ENCODE measurements at places on chromosomes 7 and 10. TPM values are rescaled to one million over a fixed set of nuclear protein-coding genes. Genes with fewer than 3 reads are reported as not detected.

DNA sequence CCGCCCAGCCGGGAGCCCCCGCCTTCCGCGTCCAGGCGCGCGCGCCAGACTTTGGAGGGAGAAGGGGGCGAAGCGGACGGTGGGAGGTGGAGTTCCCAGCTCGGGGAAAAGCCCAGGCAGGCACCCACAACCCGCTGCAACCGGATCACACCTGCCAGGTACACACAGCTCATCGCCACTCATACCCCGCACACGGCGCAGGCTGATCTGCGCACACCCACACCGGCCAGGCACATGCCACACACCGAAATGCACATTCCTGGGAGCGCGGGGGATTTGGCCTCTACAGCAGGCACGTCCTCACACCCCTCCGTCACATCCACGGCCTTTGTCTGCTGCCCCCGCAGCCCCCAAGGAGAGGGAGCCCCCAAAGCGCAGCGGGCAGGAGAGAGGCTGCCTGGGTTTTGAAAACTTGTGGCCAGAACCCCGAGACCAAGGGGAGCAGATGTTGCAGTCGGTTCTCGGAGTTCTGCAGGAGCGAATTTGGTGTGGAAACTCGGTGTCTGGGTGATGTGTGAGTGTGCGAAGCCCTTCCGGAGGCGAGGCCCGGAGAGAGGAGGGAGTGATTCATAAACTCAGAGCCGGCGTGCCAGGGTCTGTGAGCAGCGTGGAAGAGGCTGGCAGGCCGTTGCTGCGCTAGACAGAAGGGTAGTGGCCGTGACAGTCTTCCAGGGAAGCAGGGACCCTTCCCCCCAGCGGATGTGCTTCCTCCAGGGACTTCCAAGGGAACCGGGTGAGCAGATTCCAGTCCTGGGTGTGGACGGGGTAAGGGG lies 734 bp downstream of the CHST3 start:
- DNase-seq: no peak

The XRCC2 gene
- 0.95 TPM for total RNA-seq

The GHRHR gene
- not detected for total RNA-seq

GRCh38 chr7:117163101-117163500 lies 159.8 kb downstream of the WNT2 start:
- DNase-seq: no peak

DNA sequence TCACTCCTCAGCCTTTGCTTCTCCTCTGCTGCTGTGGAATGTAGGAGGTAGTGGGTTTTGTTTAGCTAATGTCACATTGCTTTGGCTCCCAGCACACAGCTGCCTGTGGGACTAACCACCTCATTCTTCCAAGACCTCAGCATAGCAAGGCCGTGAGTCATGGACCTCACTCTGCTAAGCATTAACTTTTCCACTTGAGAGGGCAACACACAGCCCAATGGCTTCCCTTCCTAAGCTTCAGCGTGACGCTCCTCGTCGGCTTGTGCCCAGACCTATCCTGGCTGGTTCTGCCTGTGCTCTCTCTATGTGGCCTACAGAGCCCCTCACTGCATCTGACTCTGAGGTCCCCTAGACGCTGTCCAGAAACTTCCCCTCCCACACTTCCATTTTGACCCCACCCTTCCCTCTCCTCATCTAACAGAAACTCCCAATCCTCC lies 23.3 kb downstream of the MYOF start:
- DNase-seq: no peak

- no peak for DNase-seq
Observed at GRCh38 chr7:30934225-30934624, 22.6 kb downstream of the AQP1 start.

DNA sequence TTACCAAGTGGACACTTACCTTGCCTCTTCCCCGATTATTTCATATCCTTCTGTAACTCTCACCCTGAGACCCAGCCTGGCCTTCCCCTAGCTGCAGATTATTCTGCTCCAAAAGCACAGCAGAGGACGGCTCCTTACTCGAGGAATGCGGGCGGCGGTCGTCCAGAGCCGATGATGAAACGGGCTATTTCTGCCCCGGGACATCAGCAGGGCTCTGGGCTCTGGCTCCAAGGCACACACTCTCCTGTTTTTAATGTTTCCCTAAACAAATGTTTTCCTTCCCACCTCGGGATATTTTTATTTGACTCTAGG lies 343 bp upstream of the C10orf71 start:
- no peak for DNase-seq

The ZNF804B gene
- total RNA-seq: not detected

The AP4M1 gene
- 11.6 TPM for total RNA-seq

The PAX4 gene
- not detected for total RNA-seq

The PTPN20 gene
- total RNA-seq: 1.1 TPM

- no peak for DNase-seq
Observed at GRCh38 chr7:25738528-25738927, 413.5 kb upstream of the NFE2L3 start.

The GPER1 gene
- total RNA-seq: 0.23 TPM

GRCh38 chr10:37700886-37701780 lies 156.3 kb downstream of the ZNF248 start:
- no peak for DNase-seq

GRCh38 chr7:95478272-95479037 lies 7.3 kb upstream of the ASB4 start:
- no peak for DNase-seq

DNA sequence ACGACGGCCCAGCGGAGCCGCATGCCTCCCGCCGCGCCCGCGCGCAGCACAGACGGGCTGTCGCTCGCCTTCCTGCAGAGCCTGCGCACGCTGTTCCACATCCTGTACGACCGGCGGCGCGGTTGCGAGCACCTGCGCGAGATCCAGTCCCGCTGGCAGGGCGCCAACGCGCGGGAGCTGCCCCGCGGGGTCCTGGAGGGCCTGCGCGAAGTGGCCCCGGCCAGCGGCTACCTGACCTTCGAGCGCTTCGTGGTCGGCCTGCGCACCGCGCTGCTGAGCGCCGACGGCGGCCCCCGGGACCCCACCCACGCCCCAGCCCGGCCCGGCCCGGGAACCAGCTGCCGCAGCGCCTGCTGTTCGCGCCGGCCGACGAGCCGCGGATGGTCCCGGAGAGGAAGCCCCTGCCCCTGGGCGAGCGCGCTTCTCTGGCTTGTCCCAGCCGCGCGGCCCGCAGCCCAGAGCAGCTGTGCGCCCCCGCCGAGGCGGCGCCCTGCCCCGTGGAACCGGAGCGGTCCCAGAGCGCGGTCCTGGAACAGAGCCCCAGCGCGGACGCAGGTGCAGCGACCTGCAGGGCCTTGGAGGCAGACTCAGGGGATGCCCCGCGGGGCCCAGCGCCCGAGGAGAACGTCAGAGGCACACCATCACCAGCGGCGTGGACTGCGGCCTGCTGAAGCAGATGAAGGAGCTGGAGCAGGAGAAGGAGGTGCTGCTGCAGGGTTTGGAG lies 25.3 kb upstream of the ZNF716 start:
- DNase-seq: no peak

The ASIC3 gene
- total RNA-seq: 12.7 TPM

DNA sequence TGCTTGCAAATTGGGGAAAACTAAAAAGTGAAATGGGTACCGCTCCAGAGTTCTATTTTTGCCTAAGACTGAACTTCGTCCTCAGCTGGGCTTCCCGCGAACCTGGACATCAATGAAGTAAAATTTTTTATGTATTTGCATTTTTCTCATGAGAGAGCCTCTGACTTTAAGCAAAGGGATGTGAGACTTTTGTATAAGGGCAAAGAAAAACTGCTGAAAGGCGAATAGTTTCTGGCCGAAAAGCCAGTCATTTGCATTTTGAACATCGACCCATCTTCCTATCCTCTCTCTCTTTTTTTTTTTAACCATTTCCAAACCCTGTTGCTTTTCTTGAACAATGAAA lies 573 bp downstream of the PMPCB start:
- DNase-seq: no peak

- no peak for DNase-seq
Observed at GRCh38 chr10:3347413-3348182, 175.0 kb upstream of the PITRM1 start.

The ITPRID1 gene
- total RNA-seq: not detected

GRCh38 chr7:11343818-11344413 lies 370.2 kb downstream of the PHF14 start:
- DNase-seq: no peak

The CTTNBP2 gene
- not detected for total RNA-seq

- DNase-seq: no peak
Observed at GRCh38 chr7:5428478-5429252, 5.0 kb upstream of the TNRC18 start.

- DNase-seq: no peak
Observed at GRCh38 chr10:110304394-110304779, 333 bp downstream of the SMNDC1 start.

DNA sequence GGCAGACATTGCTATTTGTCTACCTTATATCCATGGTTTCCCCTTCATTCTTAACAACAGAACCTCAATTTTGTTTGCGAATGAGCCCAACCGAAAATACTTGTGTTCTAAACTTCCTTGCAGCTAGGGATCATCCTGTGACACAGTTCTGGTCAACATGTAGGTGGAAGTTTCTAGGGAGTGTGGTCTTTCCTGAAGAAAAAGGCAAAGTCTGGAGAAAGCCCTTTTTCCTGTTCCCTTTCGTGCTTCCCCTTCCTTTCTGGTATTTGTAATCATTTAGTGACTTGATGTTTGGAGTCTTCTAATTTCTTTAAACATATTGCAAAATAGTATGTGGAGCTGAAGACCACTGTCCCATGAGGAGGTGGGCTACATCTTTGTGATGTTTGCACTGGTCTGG lies 2.9 kb upstream of the IFRD1 start:
- DNase-seq: no peak

DNA sequence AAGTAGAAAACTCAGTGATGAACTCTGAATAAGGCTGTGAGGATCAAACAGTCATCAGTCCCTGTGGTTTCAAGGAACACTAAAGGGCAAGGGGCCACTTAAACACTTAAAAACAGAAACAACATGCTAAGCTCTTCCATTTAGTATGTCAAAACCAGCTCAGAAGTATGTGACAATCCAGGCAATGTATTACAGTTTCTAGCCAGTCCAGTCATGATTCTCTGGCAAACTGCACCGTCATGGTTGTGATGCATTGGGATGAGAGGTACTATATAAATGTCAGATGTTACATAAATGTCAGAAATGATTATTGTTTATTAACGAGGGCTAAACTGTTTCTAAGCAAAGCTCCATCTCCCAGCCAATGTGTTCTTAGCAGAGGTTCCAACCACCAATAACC lies 4.7 kb upstream of the CREB5 start:
- no peak for DNase-seq

DNA sequence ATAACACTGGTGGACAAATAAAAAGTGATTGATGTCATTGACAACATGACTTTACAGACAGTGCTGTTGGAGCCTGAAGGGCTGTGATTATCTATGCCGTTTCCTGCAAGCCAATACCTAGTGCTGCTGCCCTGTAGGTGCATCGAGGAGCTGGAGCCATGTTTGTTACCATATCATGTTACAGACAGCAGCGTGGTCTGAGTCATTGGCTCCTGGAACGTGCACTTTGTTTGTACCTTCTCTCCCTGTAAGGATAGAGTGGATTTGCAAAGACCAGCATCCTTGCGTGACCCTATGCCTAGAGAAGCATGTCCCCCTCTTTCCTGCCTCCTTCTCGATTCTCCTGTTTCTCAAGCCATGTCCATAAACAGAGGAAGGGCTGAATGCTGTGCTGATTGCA lies 597.2 kb downstream of the TYW1 start:
- no peak for DNase-seq

DNA sequence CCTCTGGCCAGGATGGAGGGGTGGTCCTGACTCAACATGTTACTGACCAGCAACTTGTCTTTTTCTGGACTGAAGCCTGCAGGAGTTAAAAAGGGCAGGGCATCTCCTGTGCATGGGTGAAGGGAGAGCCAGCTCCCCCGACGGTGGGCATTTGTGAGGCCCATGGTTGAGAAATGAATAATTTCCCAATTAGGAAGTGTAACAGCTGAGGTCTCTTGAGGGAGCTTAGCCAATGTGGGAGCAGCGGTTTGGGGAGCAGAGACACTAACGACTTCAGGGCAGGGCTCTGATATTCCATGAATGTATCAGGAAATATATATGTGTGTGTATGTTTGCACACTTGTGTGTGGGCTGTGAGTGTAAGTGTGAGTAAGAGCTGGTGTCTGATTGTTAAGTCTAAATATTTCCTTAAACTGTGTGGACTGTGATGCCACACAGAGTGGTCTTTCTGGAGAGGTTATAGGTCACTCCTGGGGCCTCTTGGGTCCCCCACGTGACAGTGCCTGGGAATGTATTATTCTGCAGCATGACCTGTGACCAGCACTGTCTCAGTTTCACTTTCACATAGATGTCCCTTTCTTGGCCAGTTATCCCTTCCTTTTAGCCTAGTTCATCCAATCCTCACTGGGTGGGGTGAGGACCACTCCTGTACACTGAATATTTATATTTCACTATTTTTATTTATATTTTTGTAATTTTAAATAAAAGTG lies 6.0 kb downstream of the PLAU start:
- DNase-seq: no peak

GRCh38 chr7:122038904-122039303 lies 105.1 kb downstream of the AASS start:
- DNase-seq: no peak

- no peak for DNase-seq
Observed at GRCh38 chr7:95619921-95620320, 23.6 kb upstream of the PDK4 start.

The PON1 gene
- total RNA-seq: not detected

The ITGA8 gene
- not detected for total RNA-seq

DNA sequence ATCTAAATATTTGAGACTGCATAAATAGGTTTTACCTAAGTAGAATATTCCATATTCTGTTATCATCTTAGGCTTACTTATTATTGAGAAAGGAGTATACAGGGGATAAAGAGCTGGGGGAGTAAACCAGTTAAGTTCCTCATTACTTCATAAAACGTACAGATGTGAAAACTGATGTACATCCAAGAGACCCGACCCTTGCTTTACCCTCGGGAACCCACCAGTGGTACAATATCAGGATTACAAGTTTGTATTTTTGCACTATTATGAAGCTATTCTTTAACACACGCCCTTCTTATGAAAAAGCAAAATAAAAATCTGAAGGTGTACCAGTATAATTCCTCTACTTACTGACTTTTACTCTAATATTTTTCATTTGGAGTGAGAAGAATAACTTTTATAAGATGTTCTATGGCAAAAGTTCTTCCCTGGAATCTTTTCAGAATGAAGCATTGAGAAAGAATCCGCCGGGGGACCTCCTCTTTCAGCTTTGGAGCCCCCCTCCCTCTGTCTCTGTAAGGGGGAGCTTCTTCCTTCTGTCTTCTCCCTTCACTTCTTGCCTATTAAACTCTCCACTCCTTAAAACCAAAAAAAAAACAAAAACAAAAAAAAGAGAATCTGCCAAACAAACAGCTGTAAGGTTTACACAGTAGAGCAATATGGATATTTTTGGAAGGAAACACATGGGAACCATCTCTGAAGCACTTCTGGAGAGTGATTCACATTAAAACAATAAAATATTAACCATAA lies 550.0 kb downstream of the TNS3 start:
- no peak for DNase-seq

DNA sequence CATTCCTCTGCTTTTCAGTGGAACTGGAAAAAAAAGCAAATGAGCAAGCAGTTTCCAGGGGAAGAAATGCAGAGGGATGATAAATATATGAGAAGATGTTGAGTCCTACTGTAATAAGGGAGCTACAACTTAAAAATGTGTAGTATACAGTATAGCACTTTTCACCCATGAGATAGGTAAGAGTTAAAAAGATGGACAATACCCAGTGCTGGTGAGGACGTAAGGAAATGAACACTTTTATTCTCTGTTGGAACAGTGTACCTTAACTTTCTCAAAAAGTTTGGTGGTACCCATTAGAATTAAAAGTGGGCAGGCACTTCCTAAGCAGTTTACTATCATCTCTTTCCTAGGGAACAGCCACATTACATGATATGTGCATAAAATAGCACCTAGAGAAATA lies 2.7 kb upstream of the FAM170B start:
- DNase-seq: no peak

The OPALIN gene
- total RNA-seq: not detected

The SLC26A3 gene
- 0.93 TPM for total RNA-seq

- no peak for DNase-seq
Observed at GRCh38 chr7:73909996-73910395, 49.0 kb downstream of the TMEM270 start.

Measured in T-cell (primary cell).